ENCODE measurements at places on chromosomes 5 and 9. TPM values are rescaled to one million over a fixed set of nuclear protein-coding genes. Genes with fewer than 3 reads are reported as not detected.

DNA sequence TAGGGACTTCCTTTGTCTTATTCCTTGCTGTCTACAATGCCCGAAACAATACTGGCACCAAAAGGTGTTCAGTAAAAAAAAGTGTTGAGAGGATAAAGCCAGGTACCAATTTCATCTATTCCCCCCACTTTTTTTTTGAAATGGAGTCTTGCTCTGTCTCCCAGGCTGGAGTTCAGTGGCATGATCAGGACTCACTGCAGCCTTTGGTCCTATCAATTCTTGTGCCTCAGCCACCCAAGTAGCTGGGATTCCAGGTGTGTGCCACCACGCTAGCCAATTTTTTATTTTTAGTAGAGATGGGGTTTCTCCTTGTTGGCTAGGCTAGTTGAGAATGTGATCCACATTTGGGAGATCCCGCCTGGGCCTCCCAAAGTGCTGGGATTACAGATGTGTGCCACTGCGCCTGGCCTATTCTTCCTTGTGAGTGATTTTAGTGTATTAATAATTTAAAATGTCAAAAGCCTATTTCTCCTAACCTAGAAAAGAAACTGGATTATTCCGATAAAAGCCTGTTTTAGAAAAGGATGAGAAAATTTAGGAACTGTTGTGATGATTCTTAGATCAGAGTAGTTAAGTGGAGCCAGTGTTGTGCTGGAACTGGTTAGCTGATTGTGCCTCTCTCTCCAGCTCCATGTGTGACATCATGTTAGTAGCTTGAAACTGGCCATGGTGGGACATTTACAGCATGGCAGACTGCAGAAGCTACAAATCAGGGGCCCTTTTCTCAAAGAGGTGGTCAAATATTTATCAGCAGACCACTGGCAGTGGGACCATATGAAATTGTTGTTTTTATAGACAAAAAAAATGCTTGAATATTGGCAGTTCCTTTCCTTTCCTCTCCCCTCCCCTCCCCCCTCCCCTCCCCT lies 14.3 kb downstream of the CDC42SE2 start:
- H3K4me3 ChIP-seq, result no peak overlapping the region
- no peaks in the 10 kb centered on the region for H3K27me3 ChIP-seq
- H3K36me3 ChIP-seq, result no peaks in the 10 kb centered on the region
- no peak overlapping the region for H3K27ac ChIP-seq

- DNase-seq, result no peak
- no peak overlapping the region for H3K4me3 ChIP-seq
- H3K36me3 ChIP-seq, result no peaks in the 10 kb centered on the region
Measured at GRCh38 chr5:137615171-137615775, 116.1 kb upstream of the SPOCK1 start.

- no peaks in the 10 kb centered on the region for H3K27me3 ChIP-seq
- H3K36me3 ChIP-seq, result peaks cover 3% of the 10 kb centered on the region
- no peak overlapping the region for H3K4me3 ChIP-seq
- DNase-seq, result no peak
Measured at GRCh38 chr9:83315649-83316048, 222.6 kb downstream of the FRMD3 start.

DNA sequence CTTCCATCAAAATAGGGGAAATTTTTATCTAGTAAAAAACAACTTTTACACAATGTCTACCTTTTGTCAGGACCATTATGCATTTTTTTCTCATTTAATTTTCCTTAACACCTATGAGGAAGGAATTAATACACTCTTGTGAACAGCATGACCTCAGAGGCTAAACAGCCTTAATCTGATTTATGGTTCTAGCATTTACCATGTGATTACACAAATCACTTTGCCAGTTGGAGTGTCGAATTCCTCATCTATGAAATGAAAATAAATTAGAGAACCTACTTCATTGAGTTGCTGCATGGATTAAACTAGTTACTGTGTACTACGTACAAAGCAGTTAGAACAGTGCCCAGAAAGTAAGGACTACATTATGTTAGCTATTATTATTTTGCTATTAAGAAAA lies 187.7 kb upstream of the MPDZ start:
- no peak overlapping the region for H3K4me3 ChIP-seq
- no peaks in the 10 kb centered on the region for H3K4me1 ChIP-seq
- H3K27ac ChIP-seq, result no peak overlapping the region
- H3K27me3 ChIP-seq, result no peaks in the 10 kb centered on the region
- no peak for DNase-seq

The WNK2 gene
- 7.7 TPM for total RNA-seq

The ZDHHC21 gene
- total RNA-seq, result 19.7 TPM

The PDLIM7 gene
- 47.1 TPM for total RNA-seq

All from lower lobe of right lung (tissue), 2 donors.